ENCODE measurements at places on chromosomes 4 and X. TPM values are rescaled to one million over a fixed set of nuclear protein-coding genes. Genes with fewer than 3 reads are reported as not detected.

Gene GC
- total RNA-seq: not detected

- DNase-seq: no peak
Observed at GRCh38 chrX:119783026-119783425, 8.4 kb downstream of the RPL39 start.

Gene DUX4
- not detected for total RNA-seq

Gene FBXW7
- total RNA-seq: 27.6 TPM

DNA sequence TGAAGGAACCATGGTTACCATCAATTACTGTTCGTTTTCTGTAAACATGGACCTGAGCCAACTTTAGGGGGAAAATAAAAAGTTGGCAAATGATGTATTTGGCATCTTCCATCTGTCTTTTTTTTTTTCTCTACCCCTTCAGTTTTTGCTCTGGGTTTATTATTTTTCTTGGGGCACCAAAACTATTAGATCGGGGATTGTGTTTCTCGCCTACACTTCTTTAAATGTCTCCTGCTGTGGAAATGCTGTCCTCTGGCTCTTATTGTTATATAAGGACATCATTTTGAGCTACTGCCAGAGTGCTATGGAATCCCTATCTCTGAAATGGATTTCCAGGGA lies 234.0 kb upstream of the SLIT2 start:
- DNase-seq: no peak

Gene ASB9
- 1.7 TPM for total RNA-seq
